Mesendoderm (in vitro differentiated cells): ENCODE measurements at places on chromosomes 12 and 14.

DNA sequence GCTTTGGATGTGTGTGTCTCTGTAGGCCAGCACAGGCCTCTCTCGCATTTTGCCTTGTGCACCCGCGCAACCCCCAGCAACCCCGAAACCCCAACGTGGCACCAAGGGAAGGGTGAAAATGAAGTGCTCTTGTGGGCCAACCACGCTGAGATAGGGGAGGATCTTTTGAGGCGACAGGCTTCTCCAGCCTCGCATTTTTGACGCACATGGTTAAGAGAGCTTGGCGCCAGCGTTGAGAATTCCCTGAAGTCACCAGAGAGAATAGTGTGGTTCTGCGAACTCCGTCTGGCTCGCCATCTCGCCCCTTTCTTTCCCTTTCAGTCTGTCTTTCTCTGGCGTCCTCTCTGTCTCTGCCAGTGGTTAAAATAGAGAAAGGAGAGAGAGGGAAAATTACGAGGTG is 1.9 kb upstream of the TBX3 start:
- H3K27ac ChIP-seq = peak overlapping the region; percentile 87
- peaks cover 21% of the 10 kb centered on the region for H3K4me1 ChIP-seq
- no peaks in the 10 kb centered on the region for H3K36me3 ChIP-seq
- peaks cover 8% of the 10 kb centered on the region for H3K27me3 ChIP-seq
- no peak overlapping the region for H3K4me3 ChIP-seq
- peak; percentile 92 for DNase-seq

- H3K36me3 ChIP-seq = peaks cover 9% of the 10 kb centered on the region
- H3K27ac ChIP-seq = peak overlapping the region; percentile 99
- H3K27me3 ChIP-seq = no peaks in the 10 kb centered on the region
- H3K4me1 ChIP-seq = peaks cover 12% of the 10 kb centered on the region
- peak overlapping the region; percentile 71 for H3K4me3 ChIP-seq
- peak; percentile 63 for DNase-seq
These were observed 2.3 kb downstream of the KDM2B start for GRCh38 chr12:121578230-121579189.

DNA sequence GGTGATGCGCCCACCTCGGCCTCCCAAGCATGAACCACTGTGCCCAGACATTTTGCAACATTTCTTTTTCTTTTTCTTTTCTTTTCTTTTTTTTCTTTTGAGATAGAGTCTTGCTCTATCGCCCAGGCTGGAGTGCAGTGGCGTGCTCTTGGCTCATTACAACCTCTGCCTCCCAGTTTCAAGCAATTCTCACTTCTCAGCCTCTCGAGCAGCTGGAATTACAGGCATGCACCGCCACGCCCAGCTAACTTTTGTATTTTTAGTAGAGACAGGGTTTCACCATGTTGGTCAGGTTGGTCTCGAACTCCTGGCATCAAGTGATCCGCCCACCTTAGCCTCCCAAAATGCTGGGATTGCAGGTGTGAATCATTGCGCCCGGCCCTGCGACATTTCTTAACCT is 7.6 kb upstream of the CDC42BPB start:
- DNase-seq = no peak
- no peak overlapping the region for H3K27ac ChIP-seq
- H3K4me1 ChIP-seq = no peaks in the 10 kb centered on the region
- H3K4me3 ChIP-seq = no peak overlapping the region
- H3K36me3 ChIP-seq = no peaks in the 10 kb centered on the region

DNA sequence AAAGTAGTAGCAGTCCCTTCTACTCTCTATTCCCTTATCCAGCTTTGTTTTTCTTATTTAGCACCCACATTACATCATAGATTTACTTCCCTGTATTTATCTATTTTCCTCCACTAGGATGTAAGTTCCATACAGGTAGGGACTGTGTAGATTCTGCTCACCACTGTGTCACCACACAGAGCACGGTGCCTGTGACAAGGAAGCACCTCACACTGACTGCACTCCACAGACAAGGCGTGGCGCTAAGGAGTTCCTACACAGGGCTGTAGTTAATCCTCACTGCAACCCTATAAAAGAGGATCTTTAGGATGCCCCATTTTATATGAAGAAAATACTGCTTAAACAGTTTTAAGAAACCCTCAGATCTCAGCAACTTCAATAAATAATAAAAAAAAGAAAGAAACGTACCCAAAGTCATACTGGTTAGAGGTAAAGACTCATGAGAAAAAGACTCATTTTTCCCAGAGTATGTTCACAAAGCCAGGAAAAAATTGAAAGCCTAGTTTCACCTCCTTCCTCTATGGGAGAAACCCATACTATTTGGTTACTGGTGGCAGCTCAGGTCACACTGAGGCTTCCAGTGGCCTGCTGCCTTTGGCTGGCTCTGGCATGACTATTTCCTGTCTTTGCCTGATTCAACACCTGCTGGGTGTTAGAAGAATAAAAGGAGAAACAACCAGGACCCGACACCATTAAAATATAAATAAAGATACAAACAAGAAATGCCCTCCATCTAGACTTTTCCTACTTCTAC is 36.9 kb downstream of the RAD9B start:
- DNase-seq = no peak
- no peaks in the 10 kb centered on the region for H3K4me1 ChIP-seq
- peaks cover 4% of the 10 kb centered on the region for H3K36me3 ChIP-seq

DNA sequence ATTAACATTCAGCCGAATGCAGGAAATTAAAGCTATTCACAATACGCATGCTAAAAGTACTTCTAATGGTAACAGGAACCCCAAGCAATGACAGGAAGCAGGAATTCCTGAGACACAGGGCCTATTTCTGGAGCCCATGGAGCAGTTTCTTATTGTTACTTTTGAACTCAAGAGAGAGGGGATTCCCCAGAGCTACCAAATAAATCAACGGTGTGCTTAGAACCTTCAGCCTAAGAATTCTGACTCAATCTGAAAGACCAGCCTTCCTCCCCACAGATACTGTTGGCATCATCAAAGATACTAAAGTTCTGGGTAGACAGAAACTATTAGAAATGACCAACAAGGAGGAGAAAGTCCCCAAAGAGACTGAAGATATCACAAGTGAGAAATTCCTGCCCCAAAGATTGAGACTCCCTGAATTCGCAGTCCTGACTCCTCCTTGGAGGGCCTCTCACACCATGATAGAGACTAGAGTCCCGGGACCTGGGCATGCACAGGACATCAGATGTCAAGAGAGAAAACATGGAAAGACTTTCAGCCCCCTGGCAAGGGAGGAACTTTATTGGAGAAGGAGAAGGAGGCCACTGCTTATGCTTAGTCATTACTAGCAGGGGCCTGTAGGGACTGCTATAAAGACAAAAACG is 32.7 kb downstream of the RTRAF start:
- no peak overlapping the region for H3K27ac ChIP-seq
- H3K4me1 ChIP-seq = peaks cover 8% of the 10 kb centered on the region
- no peaks in the 10 kb centered on the region for H3K27me3 ChIP-seq
- no peaks in the 10 kb centered on the region for H3K36me3 ChIP-seq

- no peak overlapping the region for H3K27ac ChIP-seq
These were observed 226.8 kb downstream of the C12orf42 start for GRCh38 chr12:103268831-103269514.

DNA sequence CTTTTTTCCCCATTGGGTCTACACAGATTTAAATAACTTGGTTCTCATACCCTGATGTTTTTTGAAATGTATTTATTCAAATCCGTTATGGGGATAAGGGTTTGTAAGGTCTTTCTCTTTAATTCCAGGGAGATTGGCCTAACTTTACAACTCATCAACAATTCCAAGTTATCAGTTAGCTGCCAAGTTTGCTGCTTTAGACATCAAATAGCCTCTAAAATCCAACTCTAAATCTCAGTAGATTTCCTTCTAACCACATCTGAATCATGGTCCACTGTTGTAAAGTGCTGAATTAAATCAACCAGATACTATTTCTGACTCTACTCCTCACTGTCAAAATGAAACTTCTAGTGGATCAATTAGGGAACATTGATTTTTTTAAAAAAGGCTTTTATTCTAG is 364.1 kb upstream of the E2F7 start:
- H3K4me1 ChIP-seq = no peaks in the 10 kb centered on the region
- DNase-seq = no peak
- H3K27me3 ChIP-seq = no peaks in the 10 kb centered on the region
- H3K27ac ChIP-seq = no peak overlapping the region
